Bronchial epithelial cell (primary cell): ENCODE measurements at places on chromosomes 11 and 22.

- DNase-seq = no peak
These were observed 20.2 kb upstream of the TREH start for GRCh38 chr11:118699506-118700220.

GRCh38 chr22:19892257-19892879 lies 37.7 kb upstream of the GNB1L start:
- peak; percentile 51 for DNase-seq

GRCh38 chr22:19984201-19984753 lies 32.3 kb downstream of the ARVCF start:
- peak; percentile 95 for DNase-seq

DNA sequence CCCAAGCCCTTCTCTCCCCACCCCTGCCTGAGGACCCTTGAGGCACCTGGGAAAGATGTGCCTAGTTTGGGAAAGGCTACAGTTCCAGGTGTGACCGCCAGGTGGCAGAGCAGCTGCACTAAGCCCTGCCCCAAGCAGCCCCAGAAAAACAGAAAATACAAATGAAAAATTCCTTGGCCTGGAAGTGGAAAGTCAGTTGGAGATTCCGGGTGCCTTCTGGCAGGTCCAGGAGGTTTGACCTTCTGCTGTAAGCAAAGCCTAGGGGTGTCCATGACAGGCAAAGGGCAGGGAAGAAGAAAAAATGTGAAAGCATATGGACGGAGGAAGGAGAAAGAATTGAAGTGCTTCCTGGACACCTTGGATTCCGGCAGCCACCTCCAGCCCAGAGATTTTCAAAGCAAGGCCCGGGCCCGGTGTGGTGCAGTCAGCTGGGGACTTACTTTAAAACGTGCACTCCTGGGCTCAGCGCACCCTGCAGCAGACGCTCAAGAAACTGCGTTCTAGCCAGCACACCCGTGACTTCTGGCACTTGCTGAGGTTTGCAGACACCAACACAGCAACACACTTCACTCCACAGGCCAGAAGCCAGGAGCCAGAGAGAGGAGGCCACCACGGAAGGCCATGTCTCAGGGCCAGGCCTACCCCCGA lies 37.3 kb upstream of the SLC22A12 start:
- DNase-seq = peak; percentile 32

DNA sequence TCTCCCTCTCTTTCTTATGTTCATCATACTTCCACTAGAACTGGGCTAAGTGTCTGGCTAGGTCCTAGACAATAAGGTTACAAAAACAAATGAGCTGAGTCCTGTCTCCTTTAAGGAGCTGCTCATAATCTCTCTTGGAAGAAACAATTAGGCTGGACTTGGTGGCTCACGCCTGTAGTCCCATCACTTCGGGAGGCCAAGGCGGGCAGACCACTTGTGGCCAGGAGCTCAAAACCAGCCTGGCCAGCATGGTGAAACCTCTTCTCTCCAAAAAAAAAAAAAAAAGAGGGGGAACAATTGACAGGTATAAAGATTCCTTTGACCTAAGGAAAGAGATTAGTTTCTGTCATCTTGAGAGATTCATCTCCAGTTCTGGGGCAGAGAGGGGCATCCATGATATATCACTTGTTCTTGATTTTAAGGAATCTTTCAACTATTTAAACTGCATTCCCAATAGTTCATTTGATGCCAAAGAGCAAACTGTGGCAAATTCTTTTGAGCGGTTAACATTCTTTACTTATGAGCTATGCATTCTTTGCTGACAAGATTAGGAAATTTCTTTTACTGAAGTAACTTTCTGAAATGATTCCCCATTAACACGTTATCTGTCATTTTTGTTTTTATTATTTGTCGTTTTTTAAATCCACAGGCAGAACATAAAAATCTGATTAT lies 125.5 kb downstream of the C11orf87 start:
- DNase-seq = peak; percentile 41

GRCh38 chr11:27470826-27471588 lies 1.6 kb downstream of the LGR4 start:
- no peak for DNase-seq

DNA sequence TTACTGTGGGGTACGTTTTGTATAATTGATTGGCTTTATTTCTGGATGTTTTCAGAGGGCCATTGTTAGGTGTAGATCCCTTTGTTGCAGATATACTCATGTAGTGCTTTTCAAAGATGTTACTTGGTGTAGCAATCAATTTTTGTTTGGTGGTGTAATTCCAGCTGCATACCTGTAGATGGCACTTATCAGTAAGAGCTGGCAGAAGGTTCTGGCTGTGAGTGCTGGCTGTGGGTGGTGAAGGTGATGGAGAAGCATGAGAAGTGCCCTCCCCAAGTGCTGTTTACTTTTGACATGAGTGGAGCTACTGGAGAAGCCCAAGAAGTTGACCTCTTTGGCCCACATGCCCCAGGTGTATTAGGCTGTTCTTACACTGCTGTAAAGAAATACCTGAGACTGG lies 1074.9 kb downstream of the FAM181B start:
- peak; percentile 44 for DNase-seq

- no peak for DNase-seq
These were observed 22.3 kb downstream of the CDKN1C start for GRCh38 chr11:2863276-2863618.

DNA sequence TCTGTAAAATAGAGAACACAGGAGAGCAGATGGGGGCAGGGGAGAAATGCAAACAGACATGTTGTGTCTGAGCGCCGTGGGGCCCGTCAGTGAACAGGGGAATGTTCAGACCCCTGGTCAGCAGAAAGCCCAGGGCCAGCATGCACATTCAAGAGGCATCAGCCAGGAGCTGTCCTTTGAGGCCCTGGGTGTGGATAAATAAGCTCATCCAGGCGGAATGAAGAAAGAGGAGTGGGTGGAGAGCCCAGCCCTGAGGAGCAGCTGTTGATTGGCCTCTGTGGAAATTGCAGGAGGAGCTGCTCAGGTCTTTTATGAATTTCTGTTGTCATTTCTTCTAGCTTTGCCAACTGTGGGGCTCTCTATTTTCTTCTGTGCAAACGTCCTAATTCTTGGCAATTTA lies 49.7 kb upstream of the CECR2 start:
- no peak for DNase-seq

GRCh38 chr11:118612378-118612777 lies 5.0 kb downstream of the PHLDB1 start:
- no peak for DNase-seq

DNA sequence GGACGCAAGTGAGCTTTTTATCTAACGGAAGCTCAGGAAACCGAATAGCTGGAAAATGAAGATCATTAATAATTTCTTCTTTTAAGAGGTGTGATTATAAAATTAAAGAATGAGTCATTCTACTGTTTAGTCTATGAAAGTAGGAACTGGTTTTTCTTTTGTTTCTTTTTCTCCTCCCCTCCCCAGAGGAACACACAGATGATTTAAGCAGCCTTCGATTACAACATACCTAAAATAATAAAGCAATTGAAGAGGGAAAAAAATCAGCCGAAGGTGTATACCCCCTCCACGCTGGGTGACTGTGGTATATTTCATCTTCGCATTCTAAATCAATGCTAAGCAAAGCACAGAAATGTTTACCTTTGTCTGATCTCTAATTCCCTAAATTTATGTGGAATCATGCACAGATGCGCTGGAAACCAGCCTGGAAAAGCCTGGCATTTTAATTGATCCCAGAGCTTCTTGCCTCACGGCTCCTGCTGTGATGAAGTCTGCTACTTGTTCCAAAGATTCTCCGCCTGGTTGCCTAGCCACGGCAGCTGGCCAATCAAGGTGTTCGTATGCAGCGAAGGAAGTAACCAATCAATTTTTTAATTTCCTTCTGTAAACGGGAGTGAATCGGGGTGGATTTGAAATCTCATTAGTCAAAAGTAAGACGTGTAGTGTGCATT lies 133.9 kb downstream of the FANCF start:
- DNase-seq = peak; percentile 49

GRCh38 chr11:36627006-36627405 lies 29.0 kb upstream of the RAG2 start:
- DNase-seq = no peak

- no peak for DNase-seq
These were observed 2.3 kb upstream of the PEX16 start for GRCh38 chr11:45919806-45920530.

- no peak for DNase-seq
These were observed 64.9 kb downstream of the SMIM38 start for GRCh38 chr11:69220561-69221051.

DNA sequence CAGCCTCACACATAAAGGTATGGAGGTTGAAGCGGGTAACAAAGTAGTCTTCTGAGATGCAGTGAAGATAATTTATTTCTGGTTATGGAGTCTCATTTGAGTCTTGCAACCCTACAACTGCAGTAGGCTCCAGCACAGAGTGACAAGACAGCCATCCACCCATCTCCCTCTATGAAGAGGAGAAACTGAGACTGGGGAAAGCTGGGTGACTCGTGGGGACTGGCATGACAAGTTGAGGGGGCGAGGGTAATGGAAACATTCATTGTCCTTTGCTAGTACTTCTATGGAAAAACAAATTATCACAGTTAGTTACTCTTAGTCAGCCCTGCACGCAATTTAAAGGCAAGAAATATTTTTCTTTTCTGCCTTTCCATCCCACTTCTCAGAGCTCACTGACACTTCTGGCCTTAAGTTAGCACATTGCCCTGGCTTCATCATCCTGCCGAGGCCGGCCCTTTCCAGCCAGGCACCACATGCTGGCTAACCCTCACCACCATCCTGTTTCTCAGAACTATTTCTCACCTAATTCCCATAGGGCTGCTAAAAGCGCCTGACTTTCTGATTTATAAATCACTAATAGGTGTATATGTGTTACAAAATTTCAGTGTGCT lies 361.1 kb downstream of the ETS1 start:
- no peak for DNase-seq

GRCh38 chr11:66639066-66639813 lies 737 bp downstream of the RBM4 start:
- peak; percentile 38 for DNase-seq

DNA sequence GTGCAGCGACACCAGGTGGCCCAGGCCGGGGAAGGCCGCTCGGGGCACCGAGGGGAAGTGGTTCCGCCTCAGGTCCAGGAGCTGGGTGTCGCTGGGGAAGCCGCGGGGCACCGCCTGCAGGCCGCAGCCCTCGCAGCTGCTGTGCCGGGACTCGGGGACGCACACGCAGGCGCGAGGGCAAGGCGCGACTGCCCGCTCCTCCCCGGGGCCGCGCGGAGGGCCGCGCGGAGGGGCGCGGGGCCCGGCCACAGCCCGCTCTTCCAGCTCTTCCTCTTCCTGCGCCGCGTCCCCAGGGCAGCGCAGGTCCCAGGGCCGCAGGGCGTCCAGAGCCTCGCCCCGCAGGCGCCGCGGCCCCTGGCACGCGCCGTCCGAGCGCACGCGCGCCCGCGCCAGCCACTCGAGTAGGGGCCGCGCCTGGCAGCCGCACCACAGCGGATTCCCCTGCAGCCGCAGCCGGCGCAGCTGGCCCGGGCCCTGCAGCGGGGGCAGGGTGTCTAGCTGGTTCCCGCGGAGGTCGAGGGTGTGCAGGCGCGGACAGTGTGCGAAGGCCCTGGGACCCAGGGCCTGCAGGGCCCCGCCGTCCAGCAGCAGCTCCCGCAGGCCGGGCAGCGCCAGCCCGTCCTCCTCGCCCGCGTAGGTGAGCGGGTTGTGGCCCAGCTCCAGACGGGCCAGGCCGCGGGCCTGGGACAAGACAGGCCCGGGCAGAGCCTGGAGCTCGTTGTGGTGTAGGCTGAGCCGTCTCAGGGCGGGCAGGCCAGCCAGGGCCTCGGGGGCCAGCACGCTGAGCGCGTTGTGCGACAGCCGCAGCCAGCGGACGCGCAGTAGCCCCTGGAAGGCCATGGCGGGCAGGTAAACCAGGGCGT lies 2.8 kb downstream of the CHADL start:
- DNase-seq = peak; percentile 49

DNA sequence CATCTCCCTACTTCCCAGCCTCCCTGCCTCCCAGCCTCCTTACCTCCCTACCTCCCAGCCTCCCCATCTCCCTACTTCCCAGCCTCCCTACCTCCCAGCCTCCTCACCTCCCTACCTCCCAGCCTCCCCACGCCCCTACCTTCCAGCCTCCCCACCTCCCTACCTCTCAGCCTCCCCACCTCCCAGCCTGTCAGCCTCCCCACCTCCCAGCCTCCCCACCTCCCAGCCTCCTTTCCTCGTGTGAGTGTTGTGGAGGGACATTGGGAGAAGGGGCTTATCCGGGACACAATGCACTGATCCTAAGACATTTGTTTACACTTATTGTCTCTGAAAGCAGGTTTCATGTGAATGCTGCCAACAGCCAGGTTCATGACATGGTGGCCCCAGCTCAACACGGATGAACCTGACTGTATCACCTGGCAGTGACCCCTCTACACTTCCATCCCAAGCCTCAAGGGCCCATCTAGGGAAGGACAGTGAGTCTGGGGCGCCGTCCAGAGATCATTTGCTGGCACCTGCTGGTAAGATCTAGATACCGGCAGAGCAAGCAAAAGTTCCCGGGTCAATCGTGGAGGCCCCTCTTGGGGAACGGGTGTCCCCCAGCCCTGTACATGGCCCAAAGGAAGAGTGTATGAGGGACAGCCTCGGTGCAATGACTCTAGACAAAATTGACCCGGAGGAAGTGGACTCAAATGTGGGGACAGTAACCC lies 34.5 kb upstream of the TH start:
- no peak for DNase-seq

DNA sequence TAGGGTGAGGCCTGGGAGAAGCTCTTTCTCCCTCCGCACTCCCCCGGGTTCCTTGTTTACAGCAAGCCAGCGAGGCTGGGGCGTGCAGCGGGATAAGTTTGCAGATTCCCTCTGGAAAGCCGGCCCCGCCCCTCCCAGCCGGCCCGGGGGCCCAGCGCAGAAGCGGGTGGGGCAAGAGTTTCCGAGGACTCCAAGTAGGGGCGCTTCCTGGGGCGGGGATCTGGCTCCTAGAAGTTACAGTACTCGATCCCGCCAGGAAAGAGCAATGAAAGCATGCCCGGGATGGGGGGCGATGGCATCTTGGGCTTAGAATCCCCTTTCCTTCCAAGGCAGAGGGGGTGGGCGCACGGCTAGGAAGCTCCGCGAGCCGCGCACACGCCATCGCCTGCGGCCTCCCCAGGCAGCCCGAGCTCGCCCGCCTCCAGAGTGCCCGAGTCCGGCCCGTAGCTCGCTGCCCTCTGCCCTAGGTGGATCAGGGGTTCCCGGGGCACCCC lies 385 bp downstream of the TST start:
- DNase-seq = peak; percentile 28

- DNase-seq = peak; percentile 81
These were observed 28.5 kb downstream of the RCOR2 start for GRCh38 chr11:63888170-63889086.
